ENCODE measurements at places on chromosomes 3 and 15.

GRCh38 chr3:171028025-171028778 is 1.7 kb upstream of the SLC2A2 start:
- no peak for DNase-seq

GRCh38 chr3:105093371-105094252 is 273.1 kb upstream of the ALCAM start:
- DNase-seq: no peak

DNA sequence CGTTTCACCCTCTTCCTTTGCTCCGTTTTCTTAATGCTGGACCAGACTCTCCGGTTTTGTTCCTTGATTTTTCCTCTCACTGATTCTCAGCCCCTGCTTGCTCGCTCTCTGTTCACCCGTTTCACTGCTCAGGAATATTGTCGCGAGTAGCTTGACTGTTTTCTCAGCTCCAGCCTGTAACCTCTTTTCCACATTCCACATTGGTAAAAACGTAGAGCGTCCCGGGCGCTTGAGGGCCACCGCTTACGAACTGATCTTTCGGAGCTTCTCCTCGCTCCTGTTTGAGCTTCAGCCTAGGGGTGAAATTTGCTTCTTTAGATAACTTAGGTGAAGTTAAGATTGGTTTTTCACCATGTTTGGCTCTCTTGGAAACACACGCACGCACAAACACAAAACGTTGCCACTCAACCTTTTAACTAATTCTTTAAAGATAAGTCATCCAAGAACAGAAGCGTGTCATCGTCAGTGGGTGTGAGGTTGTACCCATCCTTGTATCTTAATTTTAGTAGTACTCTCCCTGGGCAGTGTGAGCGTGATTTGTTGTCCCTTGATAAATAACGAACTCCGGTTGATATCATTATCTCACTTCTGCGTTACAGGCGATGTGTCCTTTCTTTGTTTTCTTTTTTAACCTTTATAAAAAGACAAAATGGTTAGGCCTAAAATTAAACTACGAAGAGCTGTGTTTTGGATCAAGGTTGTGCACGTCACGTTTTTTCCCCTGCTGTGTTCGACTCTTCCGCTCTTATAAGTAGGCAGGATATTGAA is 1.0 kb downstream of the PAK2 start:
- DNase-seq: no peak

DNA sequence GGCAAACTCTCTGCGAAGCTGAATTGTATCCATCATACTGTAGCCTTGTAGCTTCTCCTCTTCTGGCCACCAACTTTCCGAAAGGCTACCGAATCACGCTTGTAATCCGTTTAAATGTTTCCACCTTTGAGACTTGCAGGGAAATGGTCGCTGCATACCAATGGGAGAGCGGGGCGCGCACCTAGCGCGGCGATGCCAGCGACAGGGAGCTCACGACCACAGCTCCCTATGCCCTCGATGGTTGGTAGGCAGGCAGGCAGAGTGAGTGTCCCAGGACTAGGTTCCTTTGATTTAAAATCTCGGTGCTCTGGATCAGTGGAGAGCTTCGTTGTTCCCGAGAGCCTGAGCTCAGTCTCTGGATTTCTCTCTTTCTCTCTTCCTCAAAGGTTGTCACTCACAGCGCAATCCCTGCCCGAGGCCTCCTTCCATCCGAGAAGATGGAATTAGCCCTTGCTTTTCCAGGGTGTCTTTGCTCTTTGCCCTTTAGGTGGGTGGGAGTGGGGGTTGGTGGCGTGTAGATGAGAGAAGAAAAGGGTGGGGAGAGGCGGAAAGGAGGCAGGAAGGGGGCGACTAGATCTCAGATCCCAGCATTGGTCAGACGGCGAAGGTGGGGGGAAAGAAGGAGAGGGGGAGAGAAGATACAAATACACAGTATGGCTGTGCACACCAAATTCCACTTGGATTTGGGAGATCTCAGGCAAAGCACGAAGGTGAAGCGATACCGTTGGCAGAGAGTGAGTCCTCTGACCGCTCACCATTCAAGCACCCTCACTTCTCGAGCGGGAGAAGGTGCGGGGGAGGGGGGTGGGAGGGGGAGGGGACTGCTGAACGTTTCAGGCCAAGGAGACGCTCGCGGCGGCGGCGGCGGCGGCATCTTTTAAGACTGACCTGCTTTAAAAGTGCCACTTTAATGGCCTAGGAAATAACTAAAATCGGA is at the start of gene SLITRK3:
Gene SLITRK3, minus strand, starts transcription at position 745 of the 937 bp plus-strand sequence. CDS start 5,554 bp downstream, outside the sequence.
- DNase-seq: no peak

GRCh38 chr3:185859294-185859972 is 34.6 kb upstream of the IGF2BP2 start:
- DNase-seq: no peak

DNA sequence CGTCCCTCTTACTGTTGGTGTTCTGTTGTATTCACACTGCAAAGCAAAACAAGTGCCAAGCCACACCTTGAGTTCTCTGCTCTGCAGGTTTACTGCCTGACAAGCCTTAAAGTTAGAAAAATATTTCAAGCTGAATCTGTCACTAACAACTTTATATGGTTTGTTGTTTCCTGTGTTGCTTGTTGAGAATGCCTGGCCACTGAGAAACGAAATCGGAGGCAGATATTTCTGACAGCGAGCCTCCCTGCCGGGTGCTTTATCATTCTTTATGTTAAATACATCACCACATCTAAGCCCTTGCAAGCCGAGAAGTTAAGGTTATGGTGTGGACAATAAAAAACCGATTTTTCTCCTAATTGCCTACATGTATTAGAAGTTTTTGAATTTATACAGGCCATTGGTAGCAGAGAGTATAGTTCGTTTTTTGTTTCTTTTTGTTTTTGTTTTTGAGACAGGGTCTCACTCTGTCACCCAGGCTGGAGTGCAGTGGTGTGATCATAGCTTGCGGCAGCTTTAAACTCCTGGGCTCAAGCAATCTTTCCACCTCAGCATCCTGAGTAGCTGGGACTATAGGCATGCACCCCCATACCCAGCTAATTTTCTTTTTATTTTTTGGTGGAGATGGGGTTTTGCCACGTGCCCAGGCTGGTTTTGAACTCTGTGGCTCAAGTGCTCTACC is 188.4 kb upstream of the ICE2 start:
- no peak for DNase-seq
